ENCODE measurements at places on chromosomes 13 and 19. TPM values are rescaled to one million over a fixed set of nuclear protein-coding genes. Genes with fewer than 3 reads are reported as not detected.
A peak's percentile ranks its signal among the peaks of the same experiment; 100 is the strongest.

Gene OXGR1
- polyA plus RNA-seq, result 2.3 TPM

Gene SULT2A1
- polyA plus RNA-seq, result not detected

Gene MUC16
- 0.84 TPM for polyA plus RNA-seq

DNA sequence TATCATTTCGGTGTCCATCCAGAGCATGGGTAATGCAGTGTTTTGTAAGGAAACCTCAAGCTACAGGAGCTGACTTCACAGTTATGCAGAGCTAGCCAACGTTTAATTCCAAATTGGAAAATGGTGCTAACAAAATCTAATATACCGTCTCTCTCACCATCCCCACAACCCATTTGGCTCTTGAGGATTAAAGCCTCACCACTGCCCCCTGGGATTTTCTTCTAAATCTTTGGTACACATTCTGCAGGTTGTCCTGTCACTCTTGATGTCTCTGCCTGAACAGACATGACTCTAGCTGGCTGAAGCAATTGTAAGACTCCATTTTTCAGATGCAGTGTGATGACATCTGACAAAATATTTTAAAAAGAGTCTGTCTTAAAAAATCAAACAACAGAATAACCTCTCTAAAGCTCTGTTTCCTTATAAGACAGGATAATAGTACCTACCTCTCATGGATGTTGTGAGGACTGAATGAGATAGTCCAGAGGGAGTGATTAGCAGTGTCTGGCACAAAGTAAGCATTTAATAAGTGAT is 451.8 kb downstream of the SUCLA2 start:
- no peaks in the 10 kb centered on the region for H3K4me1 ChIP-seq
- no peaks in the 10 kb centered on the region for H3K27me3 ChIP-seq
- no peak overlapping the region for H3K27ac ChIP-seq
- DNase-seq, result no peak
- H3K36me3 ChIP-seq, result no peaks in the 10 kb centered on the region
- no peak overlapping the region for H3K4me3 ChIP-seq

DNA sequence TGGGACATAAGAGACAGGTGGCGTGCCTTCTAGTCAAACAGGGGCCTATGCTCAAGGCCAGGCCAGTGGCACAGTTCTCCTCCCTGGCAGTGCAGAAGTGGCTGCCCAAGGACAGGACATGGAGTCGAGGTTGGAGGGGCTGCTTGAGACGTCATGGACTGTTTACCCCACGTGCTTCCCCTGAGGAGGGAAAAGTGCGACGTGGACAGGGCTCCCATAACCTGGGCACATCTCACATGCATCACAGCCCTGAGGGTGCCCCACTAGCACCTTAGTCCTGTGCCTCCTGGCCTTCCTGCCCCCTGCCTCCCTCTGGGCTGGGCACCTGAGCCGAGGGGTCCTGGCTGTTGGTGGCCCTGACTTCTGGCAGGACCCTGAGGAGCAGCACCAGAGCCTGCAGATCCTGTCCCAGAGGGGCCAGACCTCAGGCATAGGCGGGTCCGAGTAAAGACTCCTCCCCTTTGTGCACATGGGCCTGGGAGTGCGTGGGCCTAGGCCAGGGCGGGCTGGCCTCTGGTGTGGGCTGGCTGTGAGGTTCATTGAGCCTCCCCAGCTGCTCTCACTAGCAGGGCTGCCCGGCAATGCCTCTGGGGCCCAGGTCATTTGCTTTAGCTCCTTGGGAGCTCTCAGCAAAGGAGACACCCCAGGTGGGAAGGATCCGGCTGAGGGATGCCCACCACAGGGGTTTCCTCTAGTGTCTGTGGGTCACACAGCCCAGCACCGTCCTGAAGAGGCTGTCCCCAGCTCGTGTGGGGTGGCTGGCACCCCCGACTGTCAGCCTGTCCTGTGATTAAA is 65.7 kb downstream of the CEBPG start:
- no peaks in the 10 kb centered on the region for H3K4me1 ChIP-seq
- H3K27me3 ChIP-seq, result no peaks in the 10 kb centered on the region
- no peaks in the 10 kb centered on the region for H3K36me3 ChIP-seq
- H3K4me3 ChIP-seq, result no peak overlapping the region
- peak; percentile 42 for DNase-seq

DNA sequence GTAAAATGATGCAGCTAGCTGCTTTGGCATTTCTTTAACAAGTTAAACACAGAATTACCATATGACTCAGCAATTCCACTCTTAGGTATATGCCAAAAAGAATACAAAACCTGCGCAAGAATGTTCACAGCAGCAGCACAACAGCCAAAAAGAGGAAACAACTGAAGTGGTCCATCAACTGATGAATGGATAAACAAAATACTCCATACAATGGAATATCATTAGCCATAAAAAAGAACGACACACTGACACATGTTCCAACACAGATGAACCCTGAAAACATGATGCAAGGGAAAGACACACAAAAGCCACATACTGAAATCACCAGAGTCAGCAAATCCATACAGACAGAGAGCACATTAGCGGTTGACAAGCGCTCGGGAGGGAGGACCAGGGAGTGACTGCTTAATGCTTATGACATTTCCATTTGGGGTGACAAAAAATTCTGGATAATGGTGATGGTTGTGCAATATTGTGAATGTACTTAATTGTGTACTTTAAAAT is 3.0 kb downstream of the PCID2 start:
- no peak for DNase-seq
- H3K4me1 ChIP-seq, result peaks cover 21% of the 10 kb centered on the region
- H3K27me3 ChIP-seq, result no peaks in the 10 kb centered on the region
- H3K27ac ChIP-seq, result no peak overlapping the region

DNA sequence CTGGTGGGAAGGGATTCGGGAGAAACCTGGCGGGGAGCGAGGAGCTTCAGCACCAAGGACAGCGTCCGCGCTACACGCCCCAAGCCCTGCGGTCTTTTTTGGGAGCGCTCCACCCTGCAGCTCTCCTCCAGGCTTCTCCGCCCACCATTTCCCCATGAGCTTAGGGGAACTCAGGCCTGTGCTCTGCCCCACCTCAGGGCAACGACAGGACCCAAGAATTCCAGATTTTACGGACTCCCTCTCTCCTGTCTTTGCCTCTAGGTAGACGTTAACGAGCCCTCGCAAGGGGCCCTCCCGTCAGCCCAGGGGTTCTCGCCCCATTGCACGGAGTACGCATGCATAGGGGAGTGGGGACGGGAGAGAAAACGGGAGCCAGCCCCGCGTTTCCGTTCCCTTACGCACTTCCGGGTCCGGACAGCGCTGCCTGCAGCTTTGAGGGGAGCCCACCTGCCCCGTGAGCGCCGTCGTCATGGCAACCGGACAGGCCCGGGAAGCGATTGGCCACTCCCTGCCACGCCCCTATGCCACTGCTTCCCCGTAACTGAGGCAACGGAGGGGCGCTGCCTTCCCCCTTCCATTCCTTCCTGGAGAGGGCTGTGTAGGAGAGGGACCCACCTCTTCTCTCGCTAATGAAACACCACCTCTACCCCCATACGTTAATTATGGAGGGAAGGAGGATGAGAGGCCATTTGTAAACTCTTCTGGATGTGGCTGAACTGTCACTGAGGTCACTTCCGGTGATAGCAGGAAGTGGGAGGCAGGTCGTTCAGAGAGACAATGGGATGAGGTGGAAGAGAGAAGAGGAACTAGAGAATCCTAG is 20.8 kb downstream of the NOVA2 start:
- H3K36me3 ChIP-seq, result no peaks in the 10 kb centered on the region
- H3K4me1 ChIP-seq, result peaks cover 5% of the 10 kb centered on the region
- peak overlapping the region; percentile 0 for H3K4me3 ChIP-seq
- no peak overlapping the region for H3K27ac ChIP-seq
- no peaks in the 10 kb centered on the region for H3K27me3 ChIP-seq
- peak; percentile 63 for DNase-seq

GRCh38 chr13:23348262-23349127 is 85.0 kb downstream of the SACS start:
- no peak for DNase-seq
- no peaks in the 10 kb centered on the region for H3K36me3 ChIP-seq
- no peak overlapping the region for H3K27ac ChIP-seq
- H3K27me3 ChIP-seq, result no peaks in the 10 kb centered on the region
- no peak overlapping the region for H3K4me3 ChIP-seq

DNA sequence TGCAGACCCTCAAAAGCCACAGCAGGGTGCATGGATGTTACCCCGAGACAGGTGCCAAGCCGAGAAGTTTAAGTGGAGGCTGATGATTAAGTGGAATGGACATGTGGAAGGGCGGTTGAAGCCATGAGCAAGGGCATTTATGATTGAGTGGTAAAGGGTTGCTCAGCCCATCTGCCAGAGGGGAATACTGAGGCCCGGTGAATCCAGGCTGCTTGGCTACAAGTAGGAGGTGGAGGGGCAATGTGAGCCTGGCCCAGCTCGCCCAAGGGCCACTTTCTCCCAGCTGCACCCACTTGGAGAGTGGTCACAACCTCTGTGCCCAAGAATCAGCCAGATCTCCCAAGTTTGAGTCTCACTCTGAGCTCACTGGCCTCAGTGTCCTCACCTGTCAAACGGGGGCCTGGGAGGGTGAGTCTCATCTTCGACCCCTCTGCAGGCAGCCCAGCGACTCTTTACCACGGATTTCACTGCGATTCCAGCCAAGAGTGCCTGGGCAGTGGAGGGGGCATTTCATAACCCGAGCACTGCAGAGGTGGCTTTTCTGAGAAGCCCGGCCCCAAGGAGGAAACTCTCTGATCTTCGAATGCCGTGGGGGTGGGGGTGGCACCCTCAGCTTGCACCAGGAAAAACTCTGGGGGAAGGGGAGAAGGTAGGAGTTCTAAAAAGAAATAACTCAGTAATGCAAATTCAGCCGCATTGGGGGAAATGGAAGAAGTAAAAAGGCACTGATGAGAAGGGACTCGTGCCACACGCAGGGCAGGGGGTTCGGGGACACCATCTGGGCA is 62.9 kb upstream of the KLF2 start:
- no peaks in the 10 kb centered on the region for H3K36me3 ChIP-seq
- peak overlapping the region; percentile 36 for H3K27ac ChIP-seq
- no peaks in the 10 kb centered on the region for H3K27me3 ChIP-seq
- H3K4me3 ChIP-seq, result no peak overlapping the region
- peaks cover 28% of the 10 kb centered on the region for H3K4me1 ChIP-seq

DNA sequence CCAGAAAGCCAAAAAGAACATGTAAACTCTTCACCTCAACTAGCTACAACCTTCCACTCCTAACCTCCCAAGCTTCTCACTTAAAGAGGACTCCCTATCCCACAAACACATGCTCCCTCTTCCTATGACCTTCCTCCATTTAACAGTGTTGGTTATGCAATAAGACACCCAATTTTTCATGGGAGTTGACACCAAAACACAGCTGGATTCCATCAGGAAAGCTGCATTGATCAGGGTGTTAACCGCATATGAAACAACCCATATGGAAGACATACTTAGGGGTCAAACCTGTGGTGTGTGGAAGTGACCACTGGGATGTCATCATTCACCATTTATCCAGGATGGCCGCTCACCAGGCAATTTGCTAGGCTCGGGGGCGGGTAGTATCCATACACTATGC is 21.9 kb downstream of the ZNF473 start:
- no peaks in the 10 kb centered on the region for H3K4me1 ChIP-seq
- peaks cover 8% of the 10 kb centered on the region for H3K36me3 ChIP-seq
- no peaks in the 10 kb centered on the region for H3K27me3 ChIP-seq
- no peak overlapping the region for H3K4me3 ChIP-seq
- DNase-seq, result no peak

DNA sequence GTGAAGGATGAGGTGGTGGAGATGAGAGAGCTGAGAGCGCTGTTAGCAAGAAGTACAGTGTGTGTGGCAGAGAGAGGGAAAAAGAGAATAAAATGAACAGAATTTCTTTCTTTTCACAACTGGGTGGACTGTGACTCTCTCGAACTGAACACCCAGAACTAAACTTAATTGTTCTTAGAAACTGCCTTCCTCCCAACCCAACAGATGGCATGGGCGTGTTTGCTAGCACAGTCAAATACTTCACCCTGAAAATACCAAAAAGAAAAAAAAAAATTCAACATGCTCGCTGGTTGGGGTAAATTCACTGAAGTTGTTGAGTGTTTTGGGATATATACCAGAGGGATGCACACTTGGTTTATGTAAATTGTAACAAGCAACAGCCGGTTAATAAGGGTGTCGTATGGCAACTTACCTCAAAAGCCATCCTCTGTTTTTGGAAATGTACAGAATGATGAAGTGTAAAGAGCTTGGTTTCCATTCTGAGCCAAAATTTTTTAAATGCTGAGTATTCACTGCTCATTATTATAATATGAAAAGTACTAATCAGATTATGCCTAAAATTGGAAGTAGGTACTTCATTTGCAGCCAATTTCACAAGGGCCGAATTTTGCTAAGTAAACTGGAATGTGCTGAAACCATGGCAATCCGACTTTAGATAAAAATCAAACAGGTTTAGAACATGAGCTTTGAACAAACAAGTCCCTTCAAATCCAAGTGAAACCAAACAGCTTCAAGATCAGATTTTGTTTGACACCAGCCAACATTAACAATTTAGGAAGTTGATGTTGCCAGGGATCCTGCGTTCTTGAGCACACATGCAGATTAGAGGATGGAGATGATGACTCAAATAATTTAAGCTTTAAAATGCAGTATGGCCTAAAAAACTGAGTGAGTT is 115.8 kb downstream of the ZIC5 start:
- H3K4me3 ChIP-seq, result no peak overlapping the region
- H3K27me3 ChIP-seq, result no peaks in the 10 kb centered on the region
- no peaks in the 10 kb centered on the region for H3K36me3 ChIP-seq
- H3K27ac ChIP-seq, result no peak overlapping the region

DNA sequence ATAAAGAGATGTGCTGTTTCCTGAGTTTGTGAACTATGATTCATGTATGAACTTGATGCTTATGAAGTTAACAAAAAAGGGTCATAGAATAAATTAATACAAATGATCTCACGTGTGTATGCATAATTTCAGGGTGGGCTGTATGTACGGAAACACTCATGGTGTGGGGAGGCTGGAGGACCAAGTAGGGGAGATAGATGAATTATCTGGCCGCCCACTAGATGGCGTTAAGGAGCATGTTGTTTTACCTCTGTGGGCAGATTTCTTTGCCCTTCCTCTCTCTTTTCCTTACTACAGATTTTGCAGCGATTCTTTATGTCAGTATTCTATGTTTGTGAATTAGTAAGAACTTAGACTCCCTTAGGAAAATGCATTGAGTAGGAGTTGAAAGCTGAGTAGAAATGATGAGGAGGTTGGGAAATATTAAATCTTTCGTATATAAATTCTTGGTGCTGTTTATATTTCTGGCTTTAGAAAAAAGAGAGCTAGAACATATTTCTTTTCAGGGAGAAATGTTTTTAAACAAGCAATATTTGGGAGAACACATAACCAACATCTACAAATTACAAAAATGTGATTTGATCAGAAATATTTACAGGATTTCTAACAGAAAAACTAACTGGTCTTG is 47.4 kb upstream of the TMTC4 start:
- no peaks in the 10 kb centered on the region for H3K36me3 ChIP-seq
- H3K4me3 ChIP-seq, result no peak overlapping the region
- H3K27ac ChIP-seq, result no peak overlapping the region

DNA sequence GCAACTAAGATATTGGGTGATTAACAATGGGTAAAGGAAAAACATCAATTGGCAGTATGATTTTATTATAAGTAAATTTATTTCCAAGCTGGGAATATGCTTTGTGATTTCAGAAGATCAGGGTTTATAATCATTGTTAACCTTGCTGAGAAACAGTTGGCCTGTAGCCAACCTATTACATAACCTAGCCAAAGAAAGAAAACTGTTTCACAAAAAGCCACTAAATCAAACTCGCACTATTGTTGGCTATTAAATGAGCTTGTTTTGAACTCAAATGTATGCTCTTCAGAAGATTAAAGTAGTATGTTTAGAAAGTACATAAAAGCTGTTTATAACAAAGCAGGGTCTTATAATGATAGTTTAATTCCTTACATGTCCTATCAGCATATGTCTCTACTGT is 151.7 kb downstream of the LHFPL6 start:
- H3K27ac ChIP-seq, result no peak overlapping the region
- no peak for DNase-seq
- no peaks in the 10 kb centered on the region for H3K27me3 ChIP-seq
- H3K4me1 ChIP-seq, result peaks cover 14% of the 10 kb centered on the region
- no peaks in the 10 kb centered on the region for H3K36me3 ChIP-seq

Measured in pancreas (tissue), 10 donors.